ENCODE measurements at places on chromosomes 11 and 22.

DNA sequence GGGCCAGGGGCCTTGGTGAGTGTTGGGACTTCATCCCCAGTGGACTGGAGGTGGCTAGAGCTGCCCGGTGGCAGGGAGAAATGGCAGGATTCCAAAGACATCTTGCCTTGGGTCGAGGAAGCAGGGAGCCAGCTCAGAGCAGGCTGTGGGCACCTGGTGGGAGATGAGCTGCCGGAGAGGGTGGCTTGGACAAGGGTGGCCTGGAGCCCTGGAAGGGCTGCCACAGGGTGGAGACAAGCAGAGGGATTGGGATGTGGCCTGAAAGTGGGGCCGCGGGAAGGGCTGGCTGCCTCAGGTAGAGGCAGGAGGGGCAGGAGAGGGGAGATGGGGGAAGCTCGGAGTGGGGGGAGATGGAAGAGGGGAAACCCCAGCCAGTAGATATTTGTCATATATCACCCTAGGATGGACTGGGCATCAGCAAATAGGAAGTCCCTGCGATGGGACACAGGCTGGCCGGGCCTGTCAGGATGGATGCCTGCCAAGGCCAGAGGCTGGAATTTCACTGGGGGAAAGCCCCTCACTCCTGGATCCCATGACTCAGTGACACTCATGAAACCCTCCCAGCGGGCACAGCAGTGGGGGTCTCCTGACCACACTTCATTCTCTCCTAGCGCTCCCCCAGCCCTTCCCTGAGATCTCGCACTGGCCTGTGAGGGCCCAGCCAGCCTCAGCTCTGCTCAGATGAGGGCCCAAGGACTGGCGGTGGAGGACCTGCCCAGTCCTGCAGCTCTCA lies 72.0 kb upstream of the SHISAL1 start:
- no peak for DNase-seq

GRCh38 chr11:118211006-118211405 lies 13.8 kb downstream of the JAML start:
- DNase-seq: peak; percentile 3

DNA sequence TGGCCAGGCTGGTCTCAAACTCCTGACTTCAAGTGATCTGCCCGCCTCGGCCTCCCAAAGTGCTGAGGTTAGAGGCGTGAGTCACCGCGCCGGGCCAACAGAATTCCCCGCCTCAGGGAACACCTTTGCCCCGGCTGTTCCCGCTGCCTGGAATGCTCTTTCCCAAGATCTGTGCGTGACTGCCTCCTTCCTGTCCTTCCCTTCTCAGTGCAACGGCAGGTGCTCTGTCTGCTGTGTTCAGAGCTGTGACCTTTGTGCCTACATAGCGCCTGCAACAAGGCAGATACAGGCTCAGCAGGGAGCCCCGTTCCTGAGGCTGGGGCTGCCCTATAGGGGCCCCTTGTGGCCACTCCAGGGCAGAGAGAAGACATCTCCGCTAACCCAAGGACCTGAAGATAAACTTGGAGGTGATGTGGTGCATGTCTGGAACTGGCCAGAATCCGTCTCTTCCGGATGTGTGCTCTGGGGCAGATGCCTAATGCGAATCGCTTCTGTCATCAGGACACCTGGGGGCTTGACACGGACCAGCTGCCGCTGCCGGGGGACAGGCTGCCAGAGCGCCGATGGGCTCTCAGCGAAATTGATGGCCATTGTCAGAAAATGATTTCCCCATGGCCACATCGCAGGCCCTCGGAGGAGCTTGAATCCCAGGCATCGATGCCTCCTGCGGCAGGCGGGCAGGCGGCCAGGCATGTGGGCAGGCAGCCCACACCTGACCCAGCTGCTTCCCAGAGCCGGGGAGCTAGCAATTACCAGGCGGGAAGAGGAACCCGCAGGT lies 43.5 kb upstream of the TCF20 start:
- no peak for DNase-seq

GRCh38 chr11:23585416-23586104 lies 725.3 kb upstream of the CCDC179 start:
- DNase-seq: peak; percentile 4

DNA sequence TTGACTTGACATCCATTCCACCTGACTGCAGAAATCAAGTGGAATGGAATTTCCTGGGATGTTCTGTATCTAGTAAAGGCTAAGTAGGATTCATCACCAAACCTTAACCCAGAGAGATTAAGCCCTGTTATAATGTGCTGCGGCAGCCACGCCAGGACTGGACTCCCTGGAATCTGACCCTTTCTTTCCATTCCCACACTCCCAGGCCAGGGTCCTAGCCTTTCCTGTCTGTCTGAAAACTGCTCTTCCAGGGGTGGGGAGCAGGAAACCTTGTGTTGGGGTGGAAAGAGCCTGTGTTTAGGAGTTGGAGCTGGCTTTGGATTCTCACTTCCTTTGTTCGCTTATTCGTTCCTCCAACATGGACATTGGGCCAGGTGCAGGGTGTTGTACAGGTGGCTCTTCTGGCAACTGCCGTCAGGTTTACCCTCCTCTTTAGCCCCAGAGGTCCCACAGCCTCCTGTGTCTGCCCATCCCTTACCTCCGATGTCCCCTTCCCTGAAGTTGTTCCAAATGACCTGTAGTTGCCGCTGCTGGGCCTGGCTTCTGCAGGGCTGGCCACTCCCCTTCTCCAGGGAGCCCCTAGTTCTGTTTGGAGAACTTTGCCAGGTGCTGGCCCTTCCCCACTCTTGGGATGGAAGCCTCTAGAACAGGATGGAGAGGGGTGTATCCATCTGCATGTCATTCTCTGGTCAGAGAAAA lies 20.5 kb upstream of the PARVB start:
- no peak for DNase-seq

GRCh38 chr11:96311120-96311568 lies 31.9 kb downstream of the MAML2 start:
- DNase-seq: peak; percentile 91

- DNase-seq: no peak
Measured at GRCh38 chr22:23122992-23123803, 18.6 kb downstream of the RSPH14 start.

- DNase-seq: no peak
Measured at GRCh38 chr22:34489861-34490260, 569.6 kb upstream of the LARGE1 start.

DNA sequence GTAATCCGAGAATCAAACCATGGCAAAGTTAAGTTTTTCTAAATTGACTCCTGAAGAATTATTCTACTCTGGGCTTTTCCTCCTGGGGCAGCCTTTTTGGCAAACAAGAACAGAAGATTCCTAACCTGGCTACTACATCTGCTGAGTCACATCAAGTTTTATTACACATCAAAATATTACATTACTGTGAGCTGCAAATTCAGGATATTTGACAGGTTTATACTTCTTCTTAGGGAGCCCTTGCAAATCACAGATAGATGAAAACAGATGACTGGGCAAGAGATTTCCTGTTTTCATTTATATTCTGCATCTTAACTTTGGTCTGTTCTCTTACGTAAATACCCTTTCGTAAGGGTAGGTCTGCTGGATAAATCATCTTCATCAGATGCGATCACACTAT lies 23.6 kb downstream of the XRRA1 start:
- DNase-seq: peak; percentile 89

- no peak for DNase-seq
Measured at GRCh38 chr11:95655536-95655935, 134.0 kb downstream of the FAM76B start.

- DNase-seq: no peak
Measured at GRCh38 chr11:100984668-100985067, 144.9 kb downstream of the PGR start.

DNA sequence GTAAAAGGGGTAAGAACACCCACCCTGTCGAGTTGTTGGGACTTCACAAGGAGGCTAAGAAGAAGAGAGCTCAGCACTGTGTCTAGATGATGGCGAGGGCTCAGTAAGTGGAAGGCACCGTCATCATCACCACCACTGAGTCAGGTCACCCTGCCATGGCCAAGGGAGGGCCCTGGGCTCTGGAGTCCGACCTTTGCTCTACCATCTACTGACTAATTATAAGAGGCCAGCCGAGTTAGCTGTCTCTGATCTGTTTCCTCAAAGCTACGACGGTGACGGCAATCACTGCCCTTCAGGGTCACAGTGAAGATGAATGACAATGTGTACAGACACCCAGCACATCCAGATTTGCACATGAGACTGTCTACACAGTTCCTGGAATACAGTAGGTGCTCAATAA lies 29.3 kb downstream of the KIAA0930 start:
- DNase-seq: no peak

DNA sequence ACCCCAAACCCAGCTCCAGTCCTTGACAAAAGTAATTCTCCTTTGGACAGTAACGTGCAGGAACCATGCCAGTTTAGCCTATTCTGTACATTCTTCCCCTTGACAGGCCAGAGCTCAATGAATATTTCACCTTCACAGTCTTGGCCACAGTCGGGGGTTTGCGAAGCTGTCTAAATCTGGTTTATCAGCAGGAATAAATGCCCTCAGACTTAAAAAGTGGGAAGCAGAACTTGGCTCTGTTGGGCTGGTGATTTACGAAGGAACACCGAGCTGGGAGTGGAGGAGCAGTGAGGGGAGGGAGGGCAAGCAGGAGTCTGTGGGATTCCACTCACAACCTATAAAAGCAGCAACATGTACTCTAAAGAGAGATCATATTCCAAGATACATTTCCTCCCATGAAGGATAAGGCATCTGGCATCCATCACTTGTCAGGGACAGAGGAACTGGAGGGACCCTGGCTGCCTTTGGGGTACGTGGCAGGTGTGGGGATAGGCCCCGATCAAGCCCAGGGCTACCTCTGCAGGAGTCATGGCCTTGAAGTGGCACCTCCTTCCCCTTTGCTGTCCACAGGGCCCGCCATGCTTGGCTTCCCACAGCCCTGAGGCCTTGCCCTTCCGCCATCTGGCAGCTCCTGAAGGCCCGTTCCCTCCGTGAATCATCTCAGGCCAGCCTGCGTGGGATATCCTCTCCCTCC lies 154.3 kb downstream of the ADAMTS15 start:
- DNase-seq: no peak

- DNase-seq: no peak
Measured at GRCh38 chr11:1077417-1078119, 2.9 kb downstream of the MUC2 start.

DNA sequence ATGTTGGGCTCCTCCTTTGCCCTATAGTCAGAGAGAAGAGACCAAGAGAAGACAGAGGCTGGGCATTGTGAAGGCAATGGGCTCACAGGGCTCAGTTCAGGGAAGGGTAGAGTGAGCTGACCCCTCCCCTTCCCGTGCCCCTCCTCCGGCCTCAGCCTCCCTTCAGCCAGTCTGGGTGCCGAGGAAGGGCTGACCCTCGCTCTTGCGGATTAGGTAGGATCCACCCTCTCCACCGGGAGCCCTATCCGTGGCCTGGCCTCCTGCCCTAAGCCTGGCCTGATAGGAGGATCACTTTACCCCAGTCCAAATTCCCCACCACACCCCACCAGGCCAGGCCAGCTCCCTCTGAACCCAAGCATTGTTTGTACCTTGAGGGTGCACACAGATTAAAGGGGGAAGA lies 1.8 kb upstream of the PPP1R14B start:
- DNase-seq: no peak
